Stimulated activated CD4-positive, alpha-beta T cell treated with anti-CD3 and anti-CD28 coated beads, Interleukin-15, amount 100 ng/mL, for 48 hours (primary cell): ENCODE measurements at places on chromosomes 4 and X.

GRCh38 chr4:187235456-187236170, 512.0 kb upstream of the FAT1 start:
- DNase-seq = no peak

DNA sequence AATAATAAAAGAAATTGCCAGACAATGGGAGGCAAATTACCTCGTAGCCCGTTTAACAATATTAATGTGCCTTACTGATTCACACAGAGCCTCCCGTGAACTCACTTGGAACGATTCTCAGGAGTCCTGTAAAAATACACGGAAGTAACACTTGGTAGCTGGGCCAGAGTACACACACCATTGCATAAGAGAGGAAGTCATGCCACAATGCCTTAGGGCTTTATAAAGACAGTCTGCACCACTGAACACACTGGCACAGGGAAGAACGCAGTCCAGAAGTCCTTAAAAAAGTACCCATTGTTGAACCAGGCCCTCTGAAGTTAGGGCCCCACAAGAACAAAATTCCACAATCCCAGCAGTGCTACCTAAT, 15.1 kb downstream of the SLC2A9 start:
- no peak for DNase-seq

DNA sequence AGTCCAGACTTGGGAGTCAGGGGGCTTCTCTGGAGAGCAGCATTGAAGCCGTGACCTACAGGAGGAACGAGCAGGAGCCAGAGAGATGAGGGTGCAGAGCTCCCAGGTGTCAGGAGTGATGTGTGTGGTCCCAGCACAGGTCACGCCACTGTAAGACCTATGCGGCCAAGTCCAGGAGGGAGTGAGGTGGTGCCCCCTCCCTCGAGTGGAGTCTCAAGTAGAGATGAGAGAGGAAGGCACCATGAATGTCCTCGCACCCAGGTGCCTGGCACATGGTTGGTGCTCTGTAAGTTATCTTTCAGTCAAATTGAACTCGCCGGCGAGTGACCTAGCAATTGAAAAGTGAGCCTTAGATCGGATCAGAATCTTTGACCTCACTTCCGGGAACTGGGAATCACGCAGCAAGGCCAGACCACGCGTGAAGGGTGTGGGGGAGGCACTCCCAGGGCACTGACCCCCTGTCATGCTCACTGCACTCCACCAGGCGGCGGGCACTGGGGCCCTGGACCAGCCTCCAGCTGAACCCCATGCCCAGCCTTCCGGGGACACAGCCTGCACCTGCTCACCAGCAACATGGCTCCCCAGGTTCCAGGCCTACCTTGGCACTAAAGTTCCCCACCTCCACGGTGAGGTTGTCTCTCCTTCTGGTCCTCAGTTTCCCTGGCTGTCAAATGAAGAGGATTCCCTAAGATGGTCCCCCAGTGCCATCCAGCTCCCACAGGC, 127.4 kb downstream of the HMX1 start:
- no peak for DNase-seq

DNA sequence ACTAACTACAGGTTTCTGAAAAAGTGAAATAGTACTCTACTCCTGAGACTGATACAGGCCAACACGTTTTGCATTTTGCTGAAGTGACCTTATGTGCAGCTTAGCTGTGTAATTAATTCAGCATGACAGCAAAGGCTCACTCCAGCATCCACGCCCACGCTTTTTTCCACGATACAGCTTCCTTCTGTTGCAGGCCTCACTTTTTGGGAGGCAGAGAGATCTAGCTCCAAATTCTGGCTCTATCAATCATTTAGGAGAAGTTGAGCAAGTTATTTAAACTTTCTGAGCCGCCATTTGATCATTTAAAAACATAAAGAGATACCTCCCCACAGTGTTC, 160.3 kb downstream of the AFAP1 start:
- no peak for DNase-seq

DNA sequence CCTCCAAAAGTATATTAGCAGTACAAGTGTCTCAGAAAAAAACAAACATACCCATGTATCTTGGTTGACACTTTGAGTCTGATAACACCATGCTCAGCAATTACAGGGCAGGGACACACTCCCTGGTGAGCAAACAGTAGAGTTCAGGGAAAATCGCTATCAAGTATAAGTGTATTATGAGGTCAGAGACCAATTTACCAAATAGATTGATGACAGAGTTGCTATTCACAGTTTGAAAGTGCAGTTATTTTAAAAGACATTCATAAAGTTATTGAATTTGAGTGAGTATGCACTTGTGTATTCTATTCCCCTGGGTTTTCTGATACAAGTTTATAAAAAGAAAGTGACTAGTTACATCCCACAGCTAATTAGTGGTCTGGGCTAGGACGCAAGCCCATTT, 10.2 kb upstream of the LONRF3 start:
- DNase-seq = no peak

- DNase-seq = no peak
Measured at GRCh38 chr4:75195111-75195510, 262.2 kb downstream of the PARM1 start.

DNA sequence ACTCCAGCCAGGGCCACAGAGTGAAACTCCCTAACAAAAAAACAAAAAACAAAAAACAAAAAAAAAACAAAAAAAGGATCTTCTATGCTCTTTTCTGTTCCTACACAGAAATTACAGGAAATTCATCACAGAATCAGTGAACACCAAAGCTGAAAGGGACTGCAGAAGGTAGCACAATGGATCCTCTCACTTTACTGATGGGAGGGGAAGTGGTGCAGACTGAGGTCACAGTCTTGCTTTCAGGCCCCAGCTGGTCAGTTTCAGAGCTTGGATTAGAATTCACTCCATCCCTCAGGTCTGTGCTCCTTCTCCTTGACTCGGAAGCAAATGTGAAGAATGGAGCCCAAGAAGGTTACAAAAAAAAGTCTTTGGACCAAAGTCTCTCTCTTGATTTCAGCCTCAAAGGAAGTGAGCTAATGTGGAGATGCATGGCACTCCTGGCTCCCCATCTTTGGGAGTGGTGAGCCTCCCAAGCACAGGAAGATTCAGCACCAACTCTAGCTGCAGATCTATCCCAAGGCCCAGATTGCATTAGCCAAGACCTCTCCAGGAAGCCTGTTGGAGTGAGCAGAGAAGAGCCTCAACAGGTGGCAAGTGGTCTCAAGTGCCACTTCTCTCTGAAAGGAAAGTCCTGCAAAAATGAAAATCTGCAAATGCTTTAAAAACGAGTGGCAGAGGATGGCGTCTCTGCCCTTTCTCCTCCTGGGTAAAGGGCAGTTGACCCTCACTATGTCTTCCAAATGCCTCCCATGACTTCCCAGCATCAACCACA, 176.0 kb downstream of the MAML3 start:
- no peak for DNase-seq

DNA sequence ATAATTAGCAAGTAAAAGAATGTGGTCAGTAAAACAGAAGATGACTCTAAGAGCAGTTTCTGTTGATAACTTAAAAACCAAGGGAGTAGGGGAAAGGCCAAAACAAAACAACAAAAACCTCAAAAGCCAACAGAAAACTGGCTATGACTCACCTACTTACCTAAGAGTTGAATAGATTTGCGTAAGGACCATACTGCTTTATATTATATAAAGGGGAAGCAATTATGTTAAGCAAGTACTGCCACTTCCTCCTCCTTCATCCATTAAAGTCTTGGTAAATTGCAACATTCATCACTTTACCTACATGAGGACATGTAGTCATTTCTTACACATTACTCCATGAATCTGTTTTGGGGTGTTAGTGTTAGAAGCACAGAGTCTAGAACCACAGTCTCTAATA, 85.9 kb upstream of the FAM47A start:
- no peak for DNase-seq

DNA sequence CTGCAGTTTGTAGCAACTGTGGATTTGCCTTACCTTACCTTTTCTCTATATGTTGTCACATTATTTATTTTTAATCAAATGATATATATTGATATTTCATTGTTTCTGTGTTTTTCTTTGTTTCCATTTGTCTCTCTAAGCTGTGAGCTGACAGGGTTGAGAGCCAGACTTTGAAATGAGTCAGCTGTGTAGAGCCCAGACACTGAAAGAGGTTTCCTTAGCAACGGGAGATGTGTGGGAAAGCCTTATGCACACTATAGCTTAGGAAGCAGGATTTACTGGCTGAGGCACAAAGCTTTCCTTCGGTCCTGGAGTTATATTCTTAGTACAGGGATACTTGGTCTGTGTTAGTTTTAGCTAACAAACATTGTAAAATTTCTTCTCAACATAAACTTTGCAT, 192.2 kb downstream of the FGF13 start:
- no peak for DNase-seq
